SIG-M5 (cell line): ENCODE measurements at places on chromosomes 5 and 9.

GRCh38 chr9:88979021-88979420 lies 12.2 kb upstream of the S1PR3 start:
- DNase-seq = no peak

DNA sequence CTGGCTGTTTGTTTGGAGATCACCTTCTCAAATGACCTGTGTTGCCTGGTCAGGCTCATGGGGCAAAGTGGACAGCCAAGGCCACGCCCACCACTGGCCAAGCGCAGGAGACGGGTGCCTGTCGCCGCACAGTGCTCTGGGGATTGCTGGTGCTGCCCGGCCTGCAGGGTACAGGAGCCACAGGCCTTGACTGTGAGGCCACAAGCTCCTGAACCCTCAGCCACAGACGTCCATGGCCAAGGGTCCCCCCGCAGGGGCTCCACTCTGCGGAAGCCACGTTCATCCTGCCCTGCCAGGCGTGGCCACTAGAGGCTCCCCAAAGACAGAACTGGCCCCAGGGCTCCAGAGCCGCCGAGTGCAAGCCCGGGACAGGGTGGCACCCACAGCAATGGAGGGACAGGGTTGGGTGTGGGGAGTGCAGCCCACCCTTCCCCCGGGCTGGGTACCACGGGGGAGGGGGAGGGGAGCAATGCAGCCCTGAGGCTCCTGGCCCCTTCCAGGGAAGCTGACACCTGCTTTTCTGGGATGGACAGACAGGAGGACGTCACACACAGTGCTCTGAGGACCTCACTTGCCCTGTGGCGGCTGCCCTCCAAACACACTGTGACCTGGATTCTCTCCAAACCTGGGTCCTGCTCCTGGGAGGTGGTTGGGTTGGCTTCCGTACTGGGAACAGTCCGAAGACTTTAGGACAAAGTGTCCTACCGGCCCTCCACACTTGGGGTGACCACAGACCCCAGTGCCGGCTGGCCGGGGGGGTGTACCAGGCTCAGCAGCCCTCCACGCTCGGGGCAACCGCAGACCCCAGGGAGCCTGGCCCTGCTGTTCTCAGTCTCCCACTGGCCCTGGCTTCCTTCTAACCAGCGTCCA lies 21.5 kb downstream of the TPPP start:
- DNase-seq = no peak

DNA sequence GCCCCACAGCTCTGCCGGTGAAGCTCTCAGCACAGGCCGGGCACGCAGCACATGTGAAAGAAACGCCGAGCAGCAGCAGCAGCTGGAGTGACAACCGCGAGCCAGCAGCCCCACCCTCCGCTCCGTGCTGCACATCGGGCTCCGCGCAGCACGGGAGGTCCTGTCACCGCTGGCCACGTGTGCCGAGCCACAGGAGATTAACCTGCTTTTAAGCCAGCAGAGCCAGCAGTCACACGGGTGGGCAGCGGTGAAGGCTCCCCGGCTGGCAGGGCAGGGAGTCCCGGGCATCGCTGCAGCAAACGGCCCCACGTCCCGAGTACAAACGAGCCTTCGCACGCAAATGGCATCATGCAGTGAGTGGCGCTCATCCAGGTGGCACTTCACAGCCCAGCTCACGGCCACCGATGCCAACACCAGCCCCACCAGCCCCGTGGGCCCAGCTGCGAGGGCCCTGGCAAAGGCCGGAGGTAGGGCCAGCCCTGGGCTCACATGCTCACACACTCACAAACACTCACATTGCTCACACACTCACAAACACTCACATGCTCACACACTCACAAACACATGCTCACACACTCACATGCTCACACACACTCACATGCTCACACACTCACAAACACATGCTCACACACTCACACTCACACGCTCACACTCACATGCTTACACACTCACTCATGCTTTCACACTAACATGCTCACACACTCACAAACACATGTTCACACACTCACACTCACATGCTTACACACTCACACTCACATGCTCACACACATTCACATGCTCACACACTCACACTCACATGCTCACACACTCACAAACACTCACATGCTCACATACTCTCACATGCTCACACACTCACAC lies 11.1 kb downstream of the CCDC187 start:
- DNase-seq = no peak

DNA sequence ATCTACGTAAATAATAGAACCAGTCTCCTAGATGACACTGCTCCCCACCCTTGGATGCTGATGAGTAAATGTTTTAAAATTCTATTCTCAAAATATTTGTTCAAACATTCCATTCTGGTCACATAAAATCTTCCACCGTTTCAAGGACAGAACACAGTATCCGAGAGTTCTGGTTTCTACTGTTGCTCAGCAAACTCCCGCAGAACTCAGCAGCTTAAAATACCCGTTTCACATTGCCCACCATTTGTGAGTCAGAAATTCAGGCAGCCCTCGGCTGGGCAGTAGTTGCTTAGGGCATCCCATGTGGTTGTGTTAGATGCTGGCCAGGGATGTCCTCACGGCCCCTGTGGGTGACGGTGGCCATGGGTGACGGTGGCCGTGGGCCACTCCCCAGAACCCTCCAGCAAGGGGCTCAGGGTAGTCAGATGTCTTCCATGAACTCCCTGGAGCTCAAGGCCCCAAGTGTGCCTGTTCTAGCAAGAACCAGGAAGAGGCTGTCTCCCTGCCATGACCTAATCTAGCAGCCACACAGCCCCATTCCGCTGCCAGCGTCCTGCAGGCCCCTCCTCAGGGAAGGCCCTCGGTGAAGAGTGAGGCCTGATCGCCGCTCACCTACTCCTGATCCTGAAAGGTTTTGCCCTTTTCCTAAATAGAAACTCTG lies 17.4 kb downstream of the MGAT1 start:
- DNase-seq = no peak

- no peak for DNase-seq
Measured at GRCh38 chr9:83043597-83043996, 19.3 kb downstream of the RASEF start.

- no peak for DNase-seq
Measured at GRCh38 chr9:88663771-88664419, 128.9 kb downstream of the NXNL2 start.

GRCh38 chr5:53319315-53319714 lies 161.1 kb upstream of the FST start:
- no peak for DNase-seq

GRCh38 chr9:109098960-109099308 lies 20.8 kb downstream of the TMEM245 start:
- no peak for DNase-seq

- DNase-seq = no peak
Measured at GRCh38 chr5:73596705-73597328, 29.2 kb upstream of the ARHGEF28 start.

DNA sequence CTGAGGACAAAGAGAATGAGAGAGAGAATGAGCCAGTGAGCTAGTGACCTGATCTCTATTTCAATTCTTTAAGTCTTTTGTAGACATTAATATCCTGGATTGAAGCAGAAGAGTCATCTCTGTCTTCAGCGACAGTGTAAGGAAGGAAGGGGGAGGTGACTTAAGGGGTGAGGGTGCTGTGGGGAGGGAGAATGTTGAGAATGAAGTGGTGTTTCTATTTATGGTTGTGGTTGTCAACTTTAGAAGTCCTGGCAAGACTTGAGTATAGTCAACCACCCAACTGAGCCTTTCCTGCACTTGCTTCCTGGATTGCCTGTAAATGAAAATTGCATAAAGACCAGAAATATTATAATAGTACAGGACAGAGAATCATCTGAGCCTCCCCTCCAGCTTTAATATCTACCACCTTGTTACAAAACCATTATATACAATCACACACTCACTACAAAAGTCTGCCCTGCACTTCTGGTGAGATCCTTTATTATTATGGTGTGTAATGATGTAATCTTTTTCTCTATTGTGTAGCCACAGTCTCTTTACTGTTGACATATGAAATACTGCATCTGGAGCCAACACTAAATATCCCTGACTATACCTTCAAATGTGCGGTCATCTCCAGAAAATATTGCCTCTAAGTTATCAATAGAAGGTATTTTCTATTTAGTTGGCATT lies 91.7 kb downstream of the NTRK2 start:
- no peak for DNase-seq

DNA sequence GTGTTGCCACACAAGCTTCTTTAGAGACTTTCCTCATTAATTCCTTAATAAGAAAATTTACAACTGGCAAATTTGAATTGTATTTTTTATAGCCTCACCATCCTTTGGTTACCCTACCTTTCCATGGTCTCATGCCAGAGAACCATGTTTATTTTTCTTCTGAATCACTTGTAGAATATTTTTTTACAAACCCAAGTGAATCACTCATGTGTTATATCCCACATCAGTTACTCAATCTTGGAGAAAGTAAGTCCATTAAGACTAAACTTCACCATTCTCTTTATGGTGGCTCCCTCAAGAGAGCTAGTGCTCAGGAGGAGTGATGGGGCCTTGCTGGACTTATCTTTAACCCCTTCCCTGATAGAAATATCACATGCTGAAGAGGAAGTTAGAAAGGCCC lies 128.9 kb downstream of the SUSD1 start:
- no peak for DNase-seq

GRCh38 chr9:86298873-86299272 lies 16.5 kb upstream of the ISCA1 start:
- DNase-seq = no peak

- no peak for DNase-seq
Measured at GRCh38 chr9:124038239-124038638, 26.7 kb downstream of the LHX2 start.

DNA sequence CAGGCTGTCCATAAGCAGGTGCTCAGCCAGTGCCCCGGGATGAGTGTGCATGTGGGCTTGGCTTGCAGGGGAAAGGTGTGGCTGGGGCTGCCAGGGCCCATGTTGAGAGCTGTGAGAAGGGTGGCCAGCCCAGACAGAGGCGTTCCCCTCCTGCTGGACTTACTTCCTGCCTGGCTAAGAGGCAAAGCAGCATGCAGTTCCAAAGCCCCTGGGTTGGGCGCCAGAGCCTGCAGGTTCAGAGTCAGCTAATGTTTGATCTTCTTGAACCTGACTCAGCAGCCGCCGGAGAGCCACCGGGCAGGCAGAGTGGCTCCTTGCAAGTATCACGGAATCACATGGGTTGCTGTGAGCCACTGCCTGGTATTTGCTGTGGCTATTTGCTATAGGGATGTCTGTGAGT lies 168.4 kb upstream of the MAP1B start:
- no peak for DNase-seq

GRCh38 chr5:147731431-147732290 lies 50.9 kb downstream of the JAKMIP2 start:
- DNase-seq = no peak

DNA sequence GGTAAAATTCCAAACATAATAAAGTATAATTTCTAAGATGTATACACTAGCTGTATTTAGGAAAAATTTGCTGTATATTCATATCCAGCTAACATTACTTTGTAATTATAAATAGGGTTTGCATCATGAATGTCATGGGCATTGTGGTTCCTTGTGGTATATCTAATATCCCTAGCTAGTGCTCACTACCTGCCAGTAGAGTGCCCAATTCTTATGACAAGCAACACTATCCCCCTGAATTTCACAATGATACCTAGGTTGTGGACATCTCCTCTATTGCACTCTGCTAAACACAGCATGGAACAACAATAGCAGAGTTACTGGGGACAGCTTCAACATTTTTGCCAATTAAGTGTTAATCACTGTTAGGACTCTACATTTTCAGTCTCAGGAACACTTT lies 1656.5 kb downstream of the EFNA5 start:
- DNase-seq = no peak

- no peak for DNase-seq
Measured at GRCh38 chr5:157925786-157926671, 67.1 kb upstream of the CLINT1 start.

- DNase-seq = no peak
Measured at GRCh38 chr9:84296146-84296843, 44.3 kb downstream of the SLC28A3 start.

DNA sequence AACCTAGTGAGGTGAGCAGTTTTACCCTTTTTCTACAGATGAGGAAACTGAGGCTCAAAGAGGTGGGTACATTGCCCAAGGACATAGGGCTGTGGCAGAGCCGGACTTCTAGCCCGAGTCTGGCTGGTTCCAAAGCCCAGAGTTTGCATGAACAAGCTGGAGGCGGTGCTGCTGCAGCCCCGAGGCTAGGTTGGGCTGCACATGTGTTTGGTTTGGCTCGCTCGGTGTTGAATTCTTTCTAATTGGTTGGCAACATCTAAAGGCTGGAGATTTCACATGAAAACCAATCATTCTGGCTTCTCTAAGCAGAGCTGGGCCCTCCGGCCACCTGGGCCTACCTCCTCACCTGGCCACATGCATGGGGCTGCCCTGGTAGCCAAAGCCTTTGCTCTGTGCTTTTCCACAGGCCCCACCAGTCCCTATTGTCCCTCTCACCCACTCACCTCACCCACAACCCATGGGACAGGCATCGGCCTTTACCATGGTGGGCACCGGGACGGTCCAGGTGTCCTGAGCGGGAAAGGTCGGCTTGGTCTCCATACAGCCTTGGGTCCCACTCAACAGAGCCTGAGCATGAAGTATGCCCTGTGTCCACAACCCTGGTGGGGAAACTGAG lies 262.3 kb downstream of the NSG2 start:
- DNase-seq = no peak

DNA sequence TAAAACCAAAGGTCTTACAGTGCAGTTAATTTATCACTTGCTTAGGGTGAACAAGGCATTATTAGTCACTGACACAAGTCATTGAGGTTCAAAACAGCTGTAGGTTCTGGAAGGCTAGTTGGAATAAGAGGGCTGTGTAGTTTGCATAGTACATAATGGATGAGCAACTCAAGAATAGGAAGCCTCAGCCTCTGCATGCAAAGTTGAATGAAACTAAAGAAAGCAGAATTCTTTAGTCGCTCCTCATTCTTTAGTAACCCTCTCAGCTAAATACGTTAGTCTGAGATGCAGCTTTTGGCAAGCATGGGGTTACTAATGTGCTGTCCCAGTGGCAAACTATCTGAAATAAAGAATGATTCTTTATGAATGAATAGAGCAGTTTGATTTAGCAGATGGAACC lies 74.2 kb downstream of the ADGRV1 start:
- no peak for DNase-seq

- no peak for DNase-seq
Measured at GRCh38 chr5:126402621-126403555, 20.3 kb upstream of the GRAMD2B start.

DNA sequence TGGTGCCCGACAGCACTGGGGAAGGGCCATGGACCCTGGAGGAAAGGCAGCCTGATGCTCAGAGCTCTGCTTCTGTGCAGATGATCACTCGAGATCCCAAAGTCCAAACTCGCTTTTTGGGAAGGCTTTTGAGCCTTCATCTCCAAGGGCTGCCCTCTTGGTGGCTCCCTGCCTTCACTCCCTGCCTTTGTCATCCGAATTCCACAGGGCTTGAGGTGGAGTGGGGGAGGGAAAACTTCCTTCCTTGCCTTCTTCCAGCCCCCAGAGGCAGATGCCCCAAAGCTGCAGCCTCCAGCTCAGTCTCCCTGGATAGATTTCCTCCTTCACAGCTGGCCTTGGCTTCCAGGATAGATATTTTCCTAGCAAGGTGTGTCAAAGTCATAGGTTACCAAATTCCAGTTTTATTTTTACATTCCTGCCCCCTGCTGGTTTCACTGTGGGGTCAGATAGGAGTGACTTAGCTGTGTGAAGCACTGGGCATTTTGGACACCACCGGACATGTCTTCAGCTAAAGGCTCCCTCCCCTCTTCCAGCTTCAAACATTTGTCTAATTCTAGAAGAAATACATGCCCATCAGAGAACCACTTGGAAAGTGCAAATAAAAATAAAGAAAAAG lies 268.2 kb downstream of the HSPA4 start:
- DNase-seq = no peak
